ENCODE measurements at places on chromosomes 3 and 15.
A peak's percentile ranks its signal among the peaks of the same experiment; 100 is the strongest.

GRCh38 chr15:78727561-78727960, 83.7 kb downstream of the ADAMTS7 start:
- no peak for DNase-seq

DNA sequence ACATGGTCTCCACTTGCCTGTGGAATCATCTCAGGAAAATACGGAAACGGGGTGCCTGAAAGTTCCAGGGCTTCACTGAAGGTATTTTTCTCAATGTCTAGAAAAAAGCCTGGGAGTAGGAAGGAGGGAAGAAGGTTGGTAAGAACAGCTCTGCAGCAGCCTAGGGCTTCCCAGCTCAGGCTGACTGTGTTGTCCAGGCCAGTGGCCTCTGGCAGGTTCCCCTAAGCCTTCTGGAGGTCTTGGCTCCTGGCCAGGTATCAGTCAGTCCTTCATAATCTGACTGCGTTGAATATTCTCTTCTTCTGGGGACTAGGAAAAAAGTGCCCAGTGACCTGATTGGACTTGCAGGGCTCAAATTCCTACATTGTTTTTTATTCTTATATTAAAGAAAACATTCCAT, 38.6 kb downstream of the SSR3 start:
- DNase-seq = peak; percentile 32

GRCh38 chr15:69730281-69731080, 277.9 kb downstream of the RPLP1 start:
- no peak for DNase-seq

DNA sequence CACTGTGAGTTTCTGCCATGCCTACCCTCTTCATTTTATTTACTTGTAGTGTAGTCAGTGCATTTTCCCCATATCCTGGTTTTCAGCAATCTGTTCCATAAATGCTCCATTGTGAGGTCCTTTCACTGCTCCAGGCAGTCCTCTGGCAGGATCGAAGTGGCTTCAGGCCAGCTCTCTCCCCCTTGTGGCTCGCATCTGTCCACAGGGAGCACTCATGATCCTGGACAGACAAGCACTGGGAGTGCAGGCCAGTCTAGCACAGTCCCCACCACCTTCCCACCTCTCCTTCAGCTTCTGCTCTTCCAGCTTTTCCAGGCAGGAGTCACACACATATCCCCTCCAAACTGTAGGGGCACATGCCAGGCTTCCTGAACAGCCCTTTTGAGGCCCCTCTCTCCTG, 173.6 kb downstream of the PPM1L start:
- DNase-seq = no peak

DNA sequence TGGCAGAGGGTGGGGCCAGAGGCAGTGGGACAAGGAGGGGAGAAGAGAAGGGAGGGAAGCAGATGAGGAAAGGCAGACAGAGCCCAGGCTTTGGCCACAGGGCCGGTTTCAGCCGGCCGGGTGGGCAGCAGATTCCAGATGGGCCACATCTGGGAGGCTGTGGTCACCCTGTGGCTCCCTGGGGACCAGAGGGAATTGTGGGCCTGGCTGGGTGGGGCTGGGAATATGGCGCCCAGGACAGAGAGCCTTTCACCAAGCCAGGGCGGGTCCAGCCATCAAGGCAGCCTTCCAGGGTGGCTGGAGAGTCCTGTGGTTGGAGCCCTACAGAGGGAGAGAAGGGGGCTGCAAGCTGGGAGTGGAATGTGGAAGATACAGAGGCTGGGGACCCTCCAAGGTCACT, 18.9 kb downstream of the PTH1R start:
- peak; percentile 14 for DNase-seq

DNA sequence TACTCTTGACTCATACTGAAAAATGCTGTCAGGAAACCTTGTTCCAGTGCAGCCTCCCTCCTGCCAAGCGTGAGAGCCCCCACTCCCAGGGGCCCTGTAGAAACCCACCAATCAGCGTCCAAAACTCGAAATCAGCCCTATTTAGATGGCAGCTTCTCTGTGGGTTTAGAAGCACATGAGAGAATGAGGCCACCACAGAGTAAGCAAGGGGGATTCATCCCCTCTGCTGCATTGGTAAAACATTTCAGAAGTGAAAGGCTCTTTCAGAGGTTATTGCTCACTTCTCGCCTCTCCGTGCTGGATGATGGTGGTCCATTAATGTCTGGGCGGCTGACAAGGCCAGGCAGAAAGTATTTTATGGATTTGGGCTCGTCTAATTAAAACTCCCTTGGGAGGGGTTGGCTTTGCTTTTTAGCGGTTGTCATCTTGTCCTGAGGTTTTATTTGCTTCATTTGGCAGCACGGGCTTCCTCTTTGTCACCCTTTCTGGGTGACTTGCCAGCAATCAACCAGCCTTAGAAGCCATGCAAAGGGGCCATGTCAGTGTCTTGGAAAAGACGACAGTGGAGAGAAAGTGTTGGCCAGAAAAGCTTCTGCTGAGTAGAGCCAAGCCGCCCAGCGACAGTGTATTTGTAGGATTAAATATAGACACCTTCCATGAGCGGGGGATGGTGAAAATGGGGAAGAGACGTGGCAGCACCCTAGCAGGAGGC, 145.5 kb downstream of the ATP10A start:
- no peak for DNase-seq

GRCh38 chr15:101568821-101569555, 79.5 kb upstream of the PCSK6 start:
- DNase-seq = no peak

DNA sequence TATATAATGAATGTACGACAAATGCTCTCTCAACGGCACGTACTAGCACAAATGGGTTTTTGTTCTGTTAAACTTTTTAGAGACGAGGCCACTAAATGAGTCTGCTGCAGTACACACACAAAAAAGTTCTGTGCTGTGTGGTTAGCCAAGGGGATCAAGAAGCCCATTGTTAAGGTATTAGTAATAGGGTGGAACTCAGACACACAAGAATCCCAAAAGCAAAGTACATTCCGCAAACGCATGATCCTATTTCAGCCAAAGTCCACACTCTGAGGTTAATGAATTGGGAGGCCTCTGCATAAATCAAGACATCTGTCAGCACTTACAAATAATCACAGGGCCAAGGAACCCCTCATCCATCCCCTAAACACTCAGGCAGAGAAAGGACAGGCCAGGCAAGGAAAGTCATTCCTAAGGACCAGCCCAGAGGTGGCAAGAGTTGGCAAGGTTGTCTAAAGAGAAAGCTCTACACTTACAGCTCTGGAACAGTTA, 12.1 kb downstream of the OSBPL10 start:
- no peak for DNase-seq

- no peak for DNase-seq
These were observed 824.2 kb downstream of the NSUN3 start for GRCh38 chr3:94887065-94887464.

GRCh38 chr15:53297828-53298227, 461.6 kb downstream of the WDR72 start:
- no peak for DNase-seq

GRCh38 chr15:40487816-40488682, 17.3 kb downstream of the CHST14 start:
- DNase-seq = no peak
